Stimulated activated CD8-positive, alpha-beta memory T cell treated with anti-CD3 and anti-CD28 coated beads, Interleukin-15, amount 100 ng/mL, for 48 hours (primary cell): ENCODE measurements at places on chromosomes 7 and 10.
A peak's percentile ranks its signal among the peaks of the same experiment; 100 is the strongest.

DNA sequence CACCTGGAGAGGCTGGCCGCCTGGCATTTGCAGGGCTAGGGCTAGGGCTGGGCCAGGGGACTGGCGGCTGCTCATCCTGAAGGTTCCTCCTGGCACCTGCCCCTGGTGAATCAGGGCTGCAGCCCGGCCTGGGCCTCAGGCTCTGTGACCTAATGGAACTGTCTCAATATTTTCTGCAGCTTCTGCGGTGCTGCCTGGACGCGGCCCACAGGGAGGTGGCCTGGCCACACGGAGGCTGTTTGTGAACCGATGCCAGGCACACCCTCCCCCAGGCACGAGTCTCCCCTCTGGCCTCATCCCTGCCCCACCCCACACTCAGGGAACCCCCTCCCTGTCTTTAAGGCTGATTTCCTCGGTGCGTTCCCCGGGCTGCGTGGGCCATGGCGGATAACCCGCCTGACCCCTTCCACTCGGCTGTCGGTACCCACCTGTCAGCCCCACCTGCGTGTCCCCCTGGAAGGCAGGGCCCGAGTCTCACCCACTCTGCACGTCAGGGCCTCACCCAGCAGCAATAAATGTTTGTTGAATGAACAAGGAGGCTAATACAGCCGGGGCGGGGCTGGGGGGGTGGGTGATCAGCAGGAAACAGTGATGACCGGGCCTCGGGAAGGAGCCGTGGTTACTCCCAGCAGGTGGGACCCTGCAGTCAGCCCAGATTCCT is 54.5 kb upstream of the DNAJB6 start:
- DNase-seq, result no peak

DNA sequence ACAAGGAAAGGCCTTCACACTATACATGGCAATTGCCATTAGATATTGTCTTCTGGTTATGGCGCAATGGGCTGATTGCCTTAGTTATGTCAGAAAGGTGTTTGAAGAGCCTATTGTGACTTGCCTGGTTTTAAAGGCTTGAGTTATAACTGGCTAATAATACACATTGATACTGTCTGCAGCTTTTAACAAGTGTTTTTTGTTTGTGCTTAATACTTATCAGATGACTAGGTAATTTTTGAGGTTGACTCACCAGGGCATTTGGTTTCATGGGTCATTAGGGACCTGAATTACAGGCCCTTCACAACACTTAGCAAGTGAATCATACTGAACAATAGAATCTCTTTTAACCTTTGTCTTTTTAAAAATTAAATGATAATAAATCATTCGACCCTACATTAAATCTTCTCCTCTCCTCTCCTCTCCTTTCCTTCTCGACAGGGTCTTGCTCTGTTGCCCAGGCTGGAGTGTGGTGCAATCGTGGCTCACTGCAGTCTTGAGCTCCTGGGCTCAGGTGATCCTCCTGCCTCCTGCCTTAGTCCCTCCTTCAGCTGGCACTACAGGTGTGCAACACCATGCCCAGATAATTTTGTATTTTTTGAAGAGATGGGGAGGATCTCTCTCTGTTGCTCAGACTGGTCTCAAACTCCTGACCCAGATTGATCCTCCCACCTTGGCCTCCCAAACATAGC is 196.3 kb downstream of the JCAD start:
- DNase-seq, result no peak

GRCh38 chr10:124605856-124606812 is 138.0 kb downstream of the FAM53B start:
- DNase-seq, result no peak

GRCh38 chr10:75097666-75098285 is 13.7 kb upstream of the SAMD8 start:
- no peak for DNase-seq

GRCh38 chr10:4532467-4532866 is 293.5 kb upstream of the AKR1E2 start:
- no peak for DNase-seq

DNA sequence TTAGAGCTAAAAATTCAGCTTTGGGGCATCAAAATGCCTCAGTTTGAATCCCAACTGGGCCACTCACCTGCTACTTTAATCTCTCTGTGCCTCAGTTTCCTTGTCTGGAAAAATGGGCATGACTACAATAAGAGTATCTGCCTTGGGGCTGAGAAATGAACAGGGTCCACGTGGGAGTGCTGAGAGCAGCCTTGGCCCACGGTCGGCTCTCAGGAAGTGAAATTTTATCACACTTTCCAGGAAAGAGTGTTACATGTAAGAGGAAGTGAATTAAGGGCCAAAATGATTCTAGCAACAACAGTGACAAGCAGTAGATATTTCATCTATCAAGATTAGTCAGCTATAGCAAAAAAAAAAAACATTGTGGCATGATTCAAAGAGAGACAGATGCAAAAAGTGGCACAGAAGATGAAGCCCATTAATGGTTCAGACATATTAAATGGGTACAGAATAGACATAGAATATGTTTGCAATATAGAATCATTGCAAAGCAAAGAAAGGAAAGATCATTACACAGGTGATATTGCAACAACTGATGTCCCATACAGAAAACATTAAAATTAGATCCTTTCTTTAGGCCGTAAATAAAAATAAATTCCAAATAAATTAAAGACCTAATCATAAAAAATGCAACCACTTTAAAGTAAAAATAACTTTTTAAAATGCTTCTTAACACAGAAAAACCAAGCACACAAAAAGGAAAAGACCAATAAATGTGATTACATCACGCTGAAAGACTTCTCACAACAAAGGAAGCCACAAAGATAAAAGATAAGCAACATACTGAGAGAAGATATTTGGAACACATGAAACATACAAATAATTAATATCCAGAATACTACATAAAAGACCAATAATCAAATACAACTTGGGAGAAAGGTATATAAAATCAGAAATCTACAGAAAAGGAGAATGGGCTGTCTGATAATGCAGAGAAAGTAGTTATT is 4.3 kb downstream of the TMEM273 start:
- peak; percentile 25 for DNase-seq

- DNase-seq, result no peak
These were observed 8.8 kb downstream of the ZNHIT1 start for GRCh38 chr7:101226721-101227120.

DNA sequence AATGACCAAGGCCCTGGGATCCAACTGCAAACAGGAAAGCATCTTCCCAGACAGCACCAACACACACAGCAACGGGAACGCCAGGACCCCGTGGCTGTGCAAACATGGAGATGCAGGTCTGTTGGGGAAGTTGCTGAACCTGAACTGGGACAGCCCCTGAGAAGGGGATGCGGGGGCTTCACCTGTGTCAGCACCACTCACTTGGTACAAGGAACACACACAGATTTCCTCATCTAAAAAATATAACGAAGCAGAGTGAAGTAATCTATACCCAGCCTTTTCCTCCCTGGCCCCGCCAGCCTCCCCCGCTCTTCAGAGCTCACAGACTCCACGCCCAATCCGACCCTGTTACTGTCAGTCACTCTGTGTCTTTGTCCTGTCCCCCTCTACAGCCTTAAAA is 93.0 kb downstream of the PTPRN2 start:
- DNase-seq, result no peak

DNA sequence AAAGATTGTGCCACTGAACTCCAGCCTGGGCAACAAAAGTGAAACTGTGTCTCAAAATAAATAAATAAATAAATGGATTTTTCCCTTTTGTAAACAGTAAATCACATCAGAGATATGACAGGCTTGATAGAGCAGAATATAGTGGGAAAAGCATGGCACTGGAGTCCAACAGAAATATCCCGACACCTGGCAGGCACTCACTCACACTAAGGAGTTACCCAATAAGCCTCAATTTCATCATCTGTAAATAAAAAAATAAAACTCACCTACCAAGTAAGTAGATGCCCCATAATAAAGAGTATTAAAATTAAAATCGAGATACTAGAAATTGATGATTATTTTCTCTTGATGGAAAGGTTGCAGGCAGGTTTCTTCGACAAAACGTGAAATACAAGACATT is 1.7 kb downstream of the ATE1 start:
- no peak for DNase-seq

DNA sequence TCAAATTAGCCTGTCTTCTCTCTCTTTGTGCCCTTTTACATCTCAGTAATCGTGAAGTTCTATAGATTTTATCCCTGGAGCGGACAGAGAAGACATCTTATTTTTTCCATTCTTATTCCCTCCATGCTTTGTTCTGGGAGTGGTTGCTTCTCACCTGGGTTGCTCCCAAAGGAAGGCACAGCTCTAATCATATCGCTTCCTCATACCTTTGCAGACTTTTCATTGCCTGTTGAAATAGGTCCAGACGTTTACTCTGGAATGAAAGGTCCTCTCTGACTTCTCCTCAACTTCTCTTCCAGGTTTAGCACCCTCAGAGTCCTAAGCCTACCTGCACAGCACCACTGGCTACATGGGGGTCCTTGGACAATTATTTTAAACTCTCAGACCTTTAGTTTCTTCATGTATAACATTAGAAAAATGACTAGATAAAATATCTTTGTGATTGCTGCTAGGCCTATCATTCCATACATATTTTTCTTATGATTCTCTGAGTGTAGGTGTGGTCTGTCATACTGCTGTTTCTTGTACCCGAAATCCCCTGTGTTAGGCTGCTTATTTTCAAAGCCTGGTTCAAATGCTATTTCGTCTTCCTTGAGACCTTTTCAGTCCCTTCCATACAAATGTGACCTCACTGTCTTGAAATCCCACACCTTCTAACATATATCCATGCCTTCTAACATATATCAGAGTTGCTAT is 418.1 kb downstream of the GFRA1 start:
- no peak for DNase-seq

GRCh38 chr7:41693150-41693997 is 9.5 kb downstream of the INHBA start:
- DNase-seq, result no peak

GRCh38 chr7:26680587-26680986 is 183.8 kb downstream of the SKAP2 start:
- no peak for DNase-seq

GRCh38 chr10:101453791-101454718 is 100.1 kb downstream of the BTRC start:
- DNase-seq, result no peak

DNA sequence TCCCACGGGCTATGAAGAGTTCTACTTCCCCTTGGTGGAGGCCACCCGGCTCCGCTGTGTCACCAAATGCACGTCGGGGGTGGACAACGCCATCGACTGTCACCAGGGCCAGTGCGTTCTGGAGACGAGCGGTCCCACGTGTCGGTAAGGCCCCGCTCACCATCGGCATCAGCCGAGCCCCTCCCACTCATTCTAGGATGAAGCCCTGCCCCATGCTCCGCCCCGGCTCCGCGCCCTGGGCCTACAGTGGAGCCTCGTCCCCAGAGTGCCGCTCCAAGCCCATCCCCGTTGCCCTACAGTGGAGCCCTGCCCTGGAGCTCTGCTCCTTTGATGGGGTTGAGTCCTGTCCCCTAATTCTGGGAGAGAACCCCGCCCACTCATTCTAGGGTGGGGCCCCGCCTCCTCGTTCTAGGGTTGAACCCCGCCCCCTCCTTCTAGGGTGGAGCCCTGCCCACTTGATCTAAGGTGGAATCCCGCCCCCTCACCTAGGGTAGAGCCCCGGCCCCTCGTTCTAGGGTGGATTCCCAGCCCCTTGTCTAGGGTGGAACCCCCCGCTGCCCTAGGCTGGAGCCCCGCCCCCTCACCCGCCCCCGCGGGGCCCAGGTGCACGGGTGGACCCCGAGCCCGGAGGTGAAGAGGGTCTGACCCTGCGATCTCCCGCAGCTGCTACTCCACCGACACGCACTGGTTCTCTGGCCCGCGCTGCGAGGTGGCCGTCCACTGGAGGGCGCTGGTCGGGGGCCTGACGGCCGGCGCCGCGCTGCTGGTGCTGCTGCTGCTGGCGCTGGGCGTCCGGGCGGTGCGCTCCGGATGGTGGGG is 3.4 kb upstream of the MUC12 start:
- DNase-seq, result peak; percentile 77

DNA sequence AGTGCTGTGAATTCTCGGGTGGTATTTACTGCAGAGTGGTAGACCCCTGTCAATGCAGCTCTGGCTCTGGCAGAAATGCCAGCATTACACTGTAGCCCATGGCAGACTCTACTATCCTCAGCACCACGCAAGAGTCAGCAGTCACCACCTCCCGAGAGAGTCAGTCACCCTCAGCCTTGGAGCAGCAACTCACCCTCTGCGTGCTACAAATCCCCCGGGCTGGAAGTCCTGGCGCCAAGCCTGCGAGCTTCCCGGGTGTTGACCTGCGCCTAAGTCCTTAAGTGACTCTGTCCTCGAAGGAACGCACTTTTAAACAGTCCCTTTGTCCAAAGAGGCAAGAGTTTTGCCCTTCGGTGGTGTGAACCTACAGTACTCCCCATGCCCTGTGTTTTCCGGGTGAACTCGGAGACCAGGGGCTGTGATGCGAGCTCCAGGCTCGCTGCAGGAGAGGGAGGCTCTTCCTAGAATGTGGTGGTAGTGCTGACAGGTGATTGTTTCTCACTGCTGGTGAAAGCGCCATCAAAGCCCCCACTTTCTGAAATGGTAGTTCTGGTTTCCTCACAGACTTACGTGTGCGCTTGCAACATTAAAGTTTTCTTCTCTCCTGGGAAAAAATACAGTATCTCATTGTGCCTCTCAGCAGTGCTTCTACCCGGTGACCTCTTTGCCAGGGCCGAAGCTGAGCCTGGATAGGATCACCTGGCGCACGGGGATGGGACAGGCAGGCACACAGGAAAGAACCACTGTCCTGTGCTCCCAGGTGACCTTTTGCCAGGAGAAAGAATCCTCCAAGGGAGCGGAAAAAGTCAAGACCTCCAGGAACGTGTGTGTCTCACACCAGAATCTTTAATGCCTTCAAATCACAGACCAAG is 33.1 kb upstream of the MBL2 start:
- DNase-seq, result no peak

GRCh38 chr10:51301644-51302043 is 227.4 kb downstream of the PRKG1 start:
- DNase-seq, result no peak

GRCh38 chr10:22609719-22610465 is 104.5 kb downstream of the PIP4K2A start:
- no peak for DNase-seq

DNA sequence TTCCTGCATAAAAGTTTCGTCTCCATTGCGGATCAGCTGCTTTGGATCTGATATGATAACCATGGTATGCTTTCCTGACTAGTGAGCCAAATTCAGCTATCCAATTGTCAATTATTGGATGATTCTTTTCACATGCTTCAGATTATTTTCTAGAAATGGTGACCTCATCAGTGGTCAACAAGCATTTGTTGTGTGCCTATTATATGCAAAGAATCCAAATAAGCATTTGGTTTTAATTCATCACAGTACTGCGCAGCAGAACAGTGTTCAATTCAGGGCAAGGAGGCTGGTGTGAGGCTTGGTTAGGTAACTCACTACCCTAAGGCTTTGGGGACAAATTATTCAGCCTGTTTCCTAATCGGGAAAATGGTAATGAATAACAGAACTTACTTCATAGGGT is 200.5 kb downstream of the SKAP2 start:
- DNase-seq, result no peak

GRCh38 chr10:79933961-79934360 is 14.9 kb downstream of the SFTPD start:
- no peak for DNase-seq
